ENCODE measurements at places on chromosomes 2 and 18. TPM values are rescaled to one million over a fixed set of nuclear protein-coding genes. Genes with fewer than 3 reads are reported as not detected.

DNA sequence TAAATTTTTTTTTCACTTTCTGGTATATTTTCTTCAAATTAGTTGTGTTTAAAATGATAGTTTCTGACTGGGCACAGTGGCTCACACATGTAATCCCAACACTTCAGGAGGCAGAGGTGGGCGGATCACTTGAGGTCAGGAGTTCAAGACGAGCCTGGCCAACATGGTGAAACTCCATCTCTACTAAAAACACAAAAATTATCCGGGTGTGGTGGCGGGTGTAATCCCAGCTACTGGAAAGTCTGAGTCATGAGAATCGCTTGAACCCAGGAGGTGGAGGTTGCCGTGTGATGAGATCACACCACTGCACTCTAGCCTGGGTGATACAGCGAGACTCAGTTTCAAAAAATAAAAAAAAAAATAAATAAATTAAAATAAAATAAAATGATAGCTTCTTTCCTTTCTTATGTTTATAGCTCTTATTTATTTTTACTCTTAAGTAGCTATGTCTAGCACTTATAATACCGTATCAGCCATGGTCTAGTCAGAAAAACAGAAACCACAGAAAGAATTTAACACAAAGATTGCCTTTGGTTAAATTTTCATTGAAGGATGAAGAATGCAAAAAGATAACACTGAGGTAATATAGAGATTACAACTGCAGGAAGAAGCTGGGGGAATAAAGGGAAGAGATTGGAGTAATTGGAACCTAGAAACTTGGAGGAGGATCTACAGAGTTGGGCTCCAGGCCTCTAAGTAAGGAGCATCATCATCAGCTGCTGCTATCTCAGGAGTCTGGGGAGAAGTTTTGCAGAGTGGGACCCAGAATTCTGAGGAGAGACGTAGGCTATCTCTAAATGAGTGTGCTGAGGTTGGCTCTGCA, 54.7 kb upstream of the MBOAT2 start:
- no peak for DNase-seq

DNA sequence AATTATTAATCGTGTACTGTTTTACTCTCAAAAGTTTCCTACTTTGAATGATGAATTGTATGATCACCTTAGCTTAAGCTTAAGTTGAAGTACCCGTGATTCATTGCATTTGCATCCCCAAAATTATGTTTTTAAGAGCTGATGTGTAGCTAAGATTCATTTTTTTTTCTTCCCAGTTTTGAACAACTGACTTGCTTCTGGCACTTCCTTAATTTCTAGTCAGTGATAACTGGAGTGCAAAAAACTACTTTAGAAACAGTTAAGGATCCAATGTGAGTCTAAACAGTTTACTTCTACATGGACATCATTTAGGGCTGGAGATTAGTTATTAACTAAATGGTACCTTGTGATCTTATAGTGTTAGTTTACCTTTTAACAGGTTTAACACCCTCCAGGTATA, 124.0 kb upstream of the CAVIN2 start:
- DNase-seq, result no peak

RPE gene
- 38.1 TPM for total RNA-seq

- no peak for DNase-seq
Observed at GRCh38 chr2:42135381-42136312, 33.5 kb upstream of the EML4 start.

- DNase-seq, result peak; percentile 69
Observed at GRCh38 chr18:76922107-76922506, 99.8 kb downstream of the ZNF236 start.

DNA sequence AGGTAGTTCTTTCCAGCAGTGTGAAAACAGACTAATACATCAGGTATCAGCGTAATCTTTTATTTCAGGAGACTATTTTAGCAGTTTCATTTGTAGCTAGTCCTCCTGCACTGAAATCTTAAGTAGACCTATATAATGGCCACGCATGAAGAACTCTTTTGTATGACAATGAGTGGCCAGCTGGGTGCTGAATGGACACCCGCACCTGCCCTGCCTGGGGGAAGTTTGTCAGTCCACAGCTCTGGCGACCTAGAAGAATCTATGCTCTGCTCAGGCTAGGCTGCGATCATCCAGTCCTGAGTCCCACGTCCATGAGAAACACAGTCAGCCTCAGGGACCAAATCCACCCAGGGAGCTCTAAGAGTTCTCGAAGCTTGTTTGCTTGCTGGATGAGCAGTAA, 709.2 kb upstream of the ID2 start:
- DNase-seq, result no peak

DNA sequence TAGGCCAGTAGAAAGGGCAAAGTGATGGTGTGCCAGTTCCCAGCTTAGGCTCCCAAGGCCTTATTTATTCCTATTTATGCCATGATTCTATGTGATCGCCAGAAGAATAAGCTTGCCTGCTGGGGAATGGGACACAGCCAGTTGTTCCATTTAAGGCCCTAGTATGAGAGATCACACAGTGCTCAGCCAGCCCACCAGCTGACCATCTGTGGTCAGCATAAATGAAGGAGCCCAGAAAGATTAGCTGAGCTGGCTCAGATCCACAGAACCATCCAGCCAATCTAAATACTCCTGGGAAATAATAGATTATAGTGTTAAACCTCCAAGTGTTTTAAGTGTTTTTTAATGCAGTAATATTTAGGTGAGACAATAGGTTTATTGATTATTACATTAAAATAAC, 12.6 kb upstream of the L3MBTL4 start:
- DNase-seq, result no peak

TPO gene
- total RNA-seq, result not detected

SLC4A5 gene
- total RNA-seq, result 8.2 TPM

GRCh38 chr2:207505728-207506127, 24.0 kb upstream of the CREB1 start:
- no peak for DNase-seq

GRCh38 chr18:65039578-65039977, 711.2 kb upstream of the CDH7 start:
- DNase-seq, result no peak

DNA sequence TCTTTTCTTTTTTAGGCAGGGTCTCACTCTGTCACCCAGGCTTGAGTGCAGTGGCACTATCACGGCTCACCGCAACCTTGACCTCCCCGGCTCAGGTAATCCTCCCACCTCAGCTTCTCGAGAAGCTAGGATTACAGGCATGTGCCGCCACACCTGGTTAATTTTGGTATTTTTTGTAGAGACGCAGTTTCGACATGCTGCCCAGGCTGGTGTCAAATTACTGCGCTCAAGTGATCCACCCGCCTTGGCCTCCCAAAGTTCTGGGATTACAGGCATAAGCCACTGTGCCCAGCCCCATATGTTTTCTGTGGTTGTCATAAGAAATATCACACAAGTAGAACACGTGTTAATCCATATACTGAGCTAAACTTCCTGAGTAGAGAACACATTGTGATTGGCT, 14.6 kb downstream of the ENOSF1 start:
- DNase-seq, result no peak

- DNase-seq, result no peak
Observed at GRCh38 chr2:141522048-141522447, 608.8 kb downstream of the LRP1B start.

GRCh38 chr2:172462373-172462848, 35.0 kb downstream of the ITGA6 start:
- no peak for DNase-seq

GRCh38 chr2:76256458-76257088, 545.9 kb upstream of the GCFC2 start:
- no peak for DNase-seq

DNA sequence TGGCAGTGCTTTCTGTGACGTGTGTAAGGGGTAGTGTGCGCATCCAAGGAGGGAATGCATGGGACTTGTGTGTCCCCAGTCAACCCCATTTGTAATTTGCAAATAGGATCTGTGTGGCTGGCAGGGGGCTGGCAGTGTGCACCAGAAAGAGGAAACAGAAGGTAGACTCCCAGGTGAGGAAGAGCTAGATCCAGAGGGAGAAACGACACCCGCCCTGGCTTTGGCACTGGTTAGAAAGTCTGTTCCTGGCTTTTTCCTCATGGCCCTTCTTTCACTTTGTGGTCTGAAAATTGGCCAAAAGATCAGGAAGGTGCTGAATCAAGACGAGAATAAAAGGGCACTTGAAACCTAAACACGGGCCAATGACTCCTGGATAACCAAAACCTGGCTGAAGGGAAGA, 33.3 kb downstream of the PRKCE start:
- no peak for DNase-seq

GRCh38 chr2:7969756-7970515, 711.9 kb upstream of the ID2 start:
- DNase-seq, result no peak

GRCh38 chr18:36752929-36753865, 75.6 kb downstream of the TPGS2 start:
- DNase-seq, result no peak

GRCh38 chr2:191748528-191749180, 70.7 kb downstream of the NABP1 start:
- DNase-seq, result no peak

- no peak for DNase-seq
Observed at GRCh38 chr18:48886520-48887293, 64.1 kb downstream of the SMAD7 start.

DNA sequence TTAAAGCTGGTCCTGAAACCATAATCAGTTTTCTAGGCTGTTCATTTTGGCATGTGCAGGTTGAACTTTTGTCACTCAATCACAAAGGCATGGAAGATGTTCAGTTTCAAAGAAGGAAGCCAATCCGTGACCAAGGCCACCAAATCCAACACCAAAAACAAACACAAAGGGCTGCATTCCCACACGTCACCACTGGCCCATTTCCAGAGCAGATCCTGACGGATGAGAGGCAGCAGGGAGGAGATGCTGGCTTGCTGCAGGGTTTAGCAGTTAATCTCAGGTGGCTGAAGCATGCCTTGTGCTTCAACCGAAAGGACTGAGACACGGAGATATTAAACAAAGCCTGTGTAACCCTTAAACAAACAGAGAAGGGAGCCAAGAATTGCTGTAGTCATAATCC, 191.9 kb upstream of the CTAGE1 start:
- DNase-seq, result no peak

DNA sequence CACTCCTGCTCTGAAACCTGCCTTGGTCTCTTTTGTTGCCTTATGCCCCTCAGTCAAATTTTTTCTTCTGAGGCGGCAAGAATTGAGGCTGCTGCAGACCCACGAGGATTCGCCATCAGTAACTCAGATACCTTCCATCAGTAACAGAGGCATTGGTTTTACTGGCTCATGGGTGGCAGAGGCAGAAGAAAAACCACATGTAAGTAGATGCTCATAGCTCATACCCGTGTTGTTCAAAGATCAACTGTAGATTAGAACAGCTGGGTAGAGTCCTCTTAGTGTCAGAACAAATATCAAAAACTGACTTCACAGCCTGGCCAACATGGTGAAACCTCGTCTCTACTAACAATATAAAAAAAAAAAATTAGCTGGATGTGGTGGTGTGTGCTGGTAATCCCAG, 598.0 kb upstream of the SOX11 start:
- no peak for DNase-seq

DNA sequence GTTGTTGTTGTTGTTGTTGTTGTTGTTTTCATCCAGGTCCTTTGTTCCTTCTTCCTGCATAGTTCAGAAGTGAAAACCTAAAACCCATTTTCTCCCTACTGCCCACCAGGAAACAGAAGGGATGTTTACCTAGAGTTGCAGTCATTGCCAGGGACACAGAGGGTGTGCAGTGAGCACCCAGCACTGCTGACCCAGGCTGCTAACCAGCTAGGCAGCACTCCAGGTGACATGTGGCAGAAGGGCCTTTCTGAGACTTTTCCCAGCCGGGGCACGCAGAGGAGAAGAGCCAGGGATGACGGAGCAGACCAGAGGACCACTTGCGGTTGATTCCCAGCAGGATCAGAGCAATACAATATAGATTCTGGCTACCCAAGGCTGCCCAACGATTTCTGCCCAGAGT, 286.3 kb downstream of the BCL11A start:
- no peak for DNase-seq

DNA sequence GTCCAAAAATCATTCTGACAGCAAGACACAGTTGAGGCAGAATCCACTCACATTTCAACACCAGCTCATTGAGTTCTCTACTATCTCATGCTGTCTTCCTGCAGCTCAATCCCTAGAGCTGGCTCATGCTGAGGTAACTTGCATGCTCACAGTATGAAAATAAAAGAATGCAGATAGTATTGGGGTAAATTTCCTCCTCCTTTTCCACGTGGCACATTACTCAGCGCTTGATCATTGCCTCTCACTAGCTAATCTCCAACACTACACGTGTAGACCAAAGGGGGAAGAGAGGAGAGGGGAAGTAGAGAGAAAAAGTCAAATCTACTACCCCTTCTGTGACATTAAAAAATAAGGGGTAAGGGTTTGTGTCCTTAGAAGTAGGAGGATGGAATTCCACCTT, 300.6 kb downstream of the AFF3 start:
- no peak for DNase-seq

- no peak for DNase-seq
Observed at GRCh38 chr2:231752061-231752460, 29.0 kb downstream of the PDE6D start.

DNA sequence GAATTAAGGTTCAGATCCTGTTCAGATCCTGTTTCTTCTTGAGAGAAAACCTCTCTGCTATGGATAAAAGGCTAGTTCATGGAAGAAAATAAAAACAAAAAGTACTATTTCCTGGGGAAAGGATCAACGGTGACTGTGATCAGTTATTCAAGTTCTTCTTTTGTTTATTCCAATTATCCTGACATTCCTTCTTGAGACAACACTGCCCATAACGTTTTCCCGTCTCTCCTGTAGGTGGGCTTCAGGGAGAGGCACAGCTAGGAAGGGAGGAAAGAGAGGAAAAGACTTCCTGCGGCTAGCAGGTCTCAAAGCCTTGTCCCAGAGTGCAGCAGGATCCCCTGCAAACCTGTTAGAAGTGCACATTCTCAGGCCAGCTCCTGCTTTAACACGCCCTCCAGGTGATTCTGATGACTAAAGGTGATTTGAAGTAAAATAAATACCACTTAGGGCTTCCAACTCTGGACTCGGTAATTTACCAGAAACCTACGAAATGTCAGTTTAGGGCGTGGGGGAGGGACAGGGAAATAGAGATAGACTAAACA, 4.5 kb upstream of the FHL2 start:
- DNase-seq, result no peak

- DNase-seq, result no peak
Observed at GRCh38 chr2:20430461-20431300, 16.2 kb upstream of the RHOB start.

SERPINB5 gene
- not detected for total RNA-seq

GRCh38 chr18:48529796-48530195, 9.0 kb upstream of the CTIF start:
- no peak for DNase-seq

OTOS gene
- not detected for total RNA-seq

COL6A3 gene
- 0.07 TPM for total RNA-seq

WBP1 gene
- total RNA-seq, result 109 TPM

GCA gene
- 19.7 TPM for total RNA-seq

DNA sequence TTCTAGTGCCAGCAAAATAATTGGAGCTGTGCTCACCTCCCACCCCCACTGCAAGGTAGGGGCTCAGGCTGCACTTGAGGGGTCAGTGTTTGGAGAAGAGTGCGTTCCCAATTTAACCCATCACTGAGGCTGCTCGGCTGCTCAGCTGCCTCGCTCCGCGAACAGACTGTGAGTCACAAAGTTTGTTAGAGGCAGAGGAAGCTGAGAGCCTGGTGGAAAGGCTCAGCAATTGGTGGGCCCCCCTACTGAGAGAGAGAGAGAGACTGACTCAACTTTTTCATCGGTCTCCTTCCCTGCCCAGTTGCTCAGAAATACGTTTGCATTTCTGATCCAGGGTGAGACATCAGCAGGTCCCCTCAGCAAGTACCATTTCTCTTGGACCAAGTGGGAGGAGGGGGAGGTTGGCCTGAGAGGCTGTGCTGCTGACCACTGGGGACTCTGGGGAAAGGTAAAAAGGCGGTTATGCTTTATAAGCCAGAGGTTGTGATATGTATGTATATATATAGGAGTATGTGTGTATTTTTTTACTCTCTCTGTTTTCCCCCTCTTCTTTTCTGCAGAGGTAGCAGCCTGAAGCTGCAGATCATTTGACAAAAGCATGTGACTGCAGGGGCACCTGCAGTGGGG, 1.5 kb downstream of the EFR3B start:
- DNase-seq, result no peak

Measured in glutamatergic neuron (in vitro differentiated cells).